ENCODE measurements at places on chromosomes 11 and 22.

GRCh38 chr11:115705200-115705599 is 201.0 kb upstream of the CADM1 start:
- no peak for DNase-seq

DNA sequence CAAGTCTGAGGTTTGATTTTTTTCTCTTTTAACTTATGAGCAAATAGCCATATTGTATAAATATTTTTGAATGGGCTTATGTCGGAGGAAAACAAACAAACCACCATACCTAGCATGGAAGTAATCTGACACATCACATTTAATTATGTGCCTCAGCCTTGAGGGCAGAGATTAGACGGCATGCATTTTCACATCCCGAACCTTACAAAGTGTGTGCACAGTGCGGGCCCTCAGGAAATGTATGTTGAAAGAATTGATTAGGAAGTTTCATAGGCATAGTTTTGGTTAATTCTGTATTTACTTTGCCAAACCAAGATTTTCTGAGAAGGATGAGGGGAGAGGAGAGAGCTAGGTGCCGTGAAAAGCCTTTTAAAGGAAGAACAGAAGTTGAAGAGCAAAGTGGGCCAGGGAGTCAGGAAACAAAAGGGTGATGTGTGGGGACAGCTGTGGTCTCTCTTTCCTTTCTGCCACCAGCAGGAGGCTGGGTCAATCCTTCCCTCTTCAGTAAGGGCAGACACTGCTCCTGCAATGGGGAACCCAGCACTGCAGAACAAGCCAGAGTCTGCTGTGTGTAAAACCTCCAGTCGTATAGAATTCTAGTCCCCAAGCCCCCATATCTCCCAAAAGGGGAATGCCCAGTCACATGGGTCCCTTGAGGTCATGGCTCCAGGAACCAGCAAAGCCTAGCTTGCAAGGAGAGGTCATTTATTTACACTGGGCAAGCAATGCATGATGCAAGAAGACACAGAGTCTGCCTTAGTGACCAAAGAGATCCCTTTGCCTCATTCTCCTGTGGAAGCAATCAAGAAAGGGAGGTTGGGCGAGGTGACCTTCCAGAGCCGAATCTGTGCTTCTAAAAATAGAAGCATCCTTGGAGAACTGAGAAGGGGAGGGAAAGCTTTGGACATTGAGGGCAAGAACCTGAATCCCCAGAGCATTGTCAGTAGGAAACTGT is 71.1 kb upstream of the OLFML1 start:
- DNase-seq: no peak

GRCh38 chr22:37744589-37744988 is 47.7 kb downstream of the TRIOBP start:
- DNase-seq: no peak

DNA sequence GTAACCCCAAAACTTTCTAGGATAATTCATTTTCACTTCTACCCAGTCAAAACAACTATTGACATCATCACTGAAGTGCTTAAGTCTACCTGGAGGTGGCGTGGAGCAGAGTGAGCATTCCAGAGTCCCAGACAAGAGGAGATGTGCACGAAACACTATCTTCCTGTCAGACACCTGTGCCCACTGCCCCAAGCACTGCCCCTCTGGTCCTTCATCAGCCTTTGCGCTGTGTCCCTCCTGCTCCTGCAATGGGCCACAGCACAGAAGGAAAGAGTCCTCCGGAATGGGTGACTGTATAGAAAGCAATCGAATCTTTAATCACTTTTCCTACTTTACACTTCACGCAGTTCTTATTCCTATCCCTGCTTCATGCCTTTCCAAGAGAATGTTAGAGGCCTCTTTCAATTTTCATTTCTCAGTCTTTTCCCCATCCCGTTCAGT is 512 bp upstream of the GRIA4 start:
- no peak for DNase-seq

GRCh38 chr22:37848587-37849088 is 581 bp upstream of the EIF3L start:
- DNase-seq: no peak

DNA sequence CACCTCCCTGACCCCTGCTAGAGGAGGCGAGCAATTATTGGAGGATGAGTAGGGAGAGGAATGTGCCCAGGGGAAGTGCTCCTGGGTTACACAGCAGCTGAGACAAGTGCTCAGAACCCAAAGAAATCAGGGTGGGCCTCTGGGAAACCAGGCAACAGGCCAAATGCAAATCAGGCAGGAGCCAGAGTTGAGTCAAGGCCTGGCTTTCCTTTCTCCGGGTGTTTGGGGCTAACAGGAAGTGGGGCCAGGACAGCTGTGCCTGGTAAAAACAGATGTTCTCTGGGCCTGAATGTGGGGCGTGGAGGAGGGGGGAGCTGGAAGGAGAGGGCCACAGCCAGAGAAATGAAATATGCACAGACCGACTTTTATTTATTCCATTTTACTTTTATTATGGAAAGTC is 22.0 kb downstream of the MFNG start:
- no peak for DNase-seq

GRCh38 chr11:12200991-12201985 is 90.9 kb downstream of the MICAL2 start:
- DNase-seq: no peak

All from cortex of kidney (tissue), 1 donor.